ENCODE measurements at places on chromosomes 4 and X.
A peak's percentile ranks its signal among the peaks of the same experiment; 100 is the strongest.

- no peak for DNase-seq
Observed at GRCh38 chr4:157079441-157079840, 3.5 kb downstream of the GLRB start.

DNA sequence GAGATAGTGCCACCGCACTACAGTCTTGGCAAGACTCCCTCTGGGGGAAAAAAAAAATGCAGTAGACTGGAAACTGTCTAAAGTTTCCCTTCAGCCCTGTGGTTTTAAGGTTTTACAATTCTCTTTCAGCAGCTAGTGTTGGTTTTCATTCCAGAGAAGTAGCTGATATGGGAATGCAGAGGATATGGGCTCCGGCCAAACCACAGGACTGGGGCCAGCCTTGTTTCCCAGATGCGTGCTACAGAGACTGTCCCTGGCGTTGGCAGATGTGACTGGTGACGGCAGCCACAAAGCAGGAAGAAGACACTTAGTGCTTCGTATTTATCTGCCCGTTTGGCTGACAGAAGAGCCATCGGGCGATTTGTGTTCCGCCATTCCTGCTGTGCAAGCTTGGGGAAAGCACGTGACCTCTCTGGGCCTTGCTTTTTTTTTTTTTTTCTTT, 43.2 kb downstream of the ZBTB49 start:
- DNase-seq: no peak

- no peak for DNase-seq
Observed at GRCh38 chr4:24650849-24651640, 66.7 kb upstream of the DHX15 start.

DNA sequence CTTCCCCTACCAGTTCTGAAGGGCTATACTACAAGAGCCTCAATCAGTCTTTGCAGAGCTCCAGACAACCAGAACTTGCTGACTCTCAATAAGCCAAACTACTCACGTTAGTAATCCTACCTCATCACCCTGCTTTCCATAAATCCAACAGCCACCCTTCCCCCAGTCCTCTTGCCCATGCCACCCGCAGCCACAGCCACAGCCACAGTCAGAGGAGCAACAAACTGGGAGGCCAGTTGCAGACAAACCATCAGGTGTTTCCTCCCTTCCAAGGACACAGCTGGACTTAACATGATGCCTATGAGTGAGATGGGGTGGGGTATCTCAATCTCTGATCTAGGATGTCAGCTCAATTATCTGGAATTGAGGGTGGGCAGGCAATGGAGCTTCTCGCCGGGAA, 1.0 kb downstream of the GABRA3 start:
- DNase-seq: no peak

DNA sequence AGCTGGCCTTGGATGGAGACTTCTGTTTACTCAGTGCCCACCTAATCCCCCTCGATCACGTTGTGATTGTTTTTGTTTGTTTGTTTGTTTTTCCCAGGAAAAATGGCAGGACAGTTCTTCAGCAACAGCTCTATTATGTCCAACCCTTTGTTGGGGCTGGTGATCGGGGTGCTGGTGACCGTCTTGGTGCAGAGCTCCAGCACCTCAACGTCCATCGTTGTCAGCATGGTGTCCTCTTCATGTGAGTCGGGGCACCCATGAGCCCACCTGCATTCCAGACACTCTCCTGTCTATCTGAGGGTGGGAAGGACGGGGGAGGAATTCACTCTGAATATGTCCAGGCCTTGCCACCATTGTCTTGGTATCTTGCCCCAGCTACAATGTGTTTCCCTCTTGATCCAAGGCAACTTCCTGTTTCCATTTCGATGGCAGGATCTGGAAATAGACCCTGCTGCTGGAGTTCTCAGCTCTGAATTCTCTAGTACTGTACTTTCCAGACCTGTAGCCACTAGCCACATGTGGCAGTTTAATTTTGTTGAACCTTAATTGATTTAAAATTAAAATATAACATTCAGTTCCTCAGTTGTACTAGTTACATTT, 10.5 kb downstream of the SLC34A2 start:
- no peak for DNase-seq

- DNase-seq: no peak
Observed at GRCh38 chrX:69555481-69556041, 51.4 kb downstream of the NALF2 start.

DNA sequence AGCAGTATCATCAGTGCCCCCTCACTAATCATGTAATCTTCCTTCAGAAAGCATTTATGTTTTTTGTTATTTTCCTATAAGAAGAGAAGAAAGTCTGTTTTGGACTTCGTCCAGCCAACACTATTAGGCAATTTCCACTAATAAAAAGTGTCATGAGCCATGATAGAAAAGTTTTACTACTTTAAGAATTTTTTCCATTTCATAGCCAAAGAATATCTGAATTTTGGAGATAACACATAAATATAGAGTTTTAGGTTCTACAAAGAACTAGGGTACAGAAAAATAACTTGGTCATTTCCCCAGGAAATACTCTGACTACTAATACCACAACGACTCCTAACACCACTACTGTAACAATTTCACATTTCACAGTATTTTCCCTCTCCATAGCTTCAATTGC, 41.8 kb upstream of the VEGFC start:
- no peak for DNase-seq

DNA sequence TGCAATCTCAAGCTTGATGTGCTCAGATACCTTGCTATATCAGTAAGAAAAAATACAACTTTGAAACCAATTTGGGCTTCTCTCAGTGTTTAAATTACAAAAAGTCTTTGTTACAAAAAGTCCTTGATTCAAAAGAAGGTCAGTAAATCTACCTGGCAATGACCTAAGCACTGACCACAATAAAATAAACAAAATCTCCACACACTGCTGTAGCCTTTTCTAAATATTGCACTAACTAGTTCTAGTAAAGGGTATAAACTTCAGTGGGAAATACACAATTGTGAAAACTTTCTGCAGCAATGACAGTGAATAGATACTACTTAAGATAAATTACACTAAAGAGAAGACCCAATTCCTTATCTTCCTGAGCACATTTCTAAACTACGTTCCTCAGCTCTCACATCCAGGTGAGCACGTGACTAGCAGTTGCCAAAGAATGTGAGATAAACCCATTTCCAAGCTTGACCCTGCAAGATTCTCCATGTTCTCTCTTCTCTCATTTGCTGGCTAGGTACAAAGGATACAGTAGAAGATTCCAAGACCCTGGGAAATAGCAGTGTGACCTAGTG, 81.4 kb upstream of the GPR34 start:
- no peak for DNase-seq

DNA sequence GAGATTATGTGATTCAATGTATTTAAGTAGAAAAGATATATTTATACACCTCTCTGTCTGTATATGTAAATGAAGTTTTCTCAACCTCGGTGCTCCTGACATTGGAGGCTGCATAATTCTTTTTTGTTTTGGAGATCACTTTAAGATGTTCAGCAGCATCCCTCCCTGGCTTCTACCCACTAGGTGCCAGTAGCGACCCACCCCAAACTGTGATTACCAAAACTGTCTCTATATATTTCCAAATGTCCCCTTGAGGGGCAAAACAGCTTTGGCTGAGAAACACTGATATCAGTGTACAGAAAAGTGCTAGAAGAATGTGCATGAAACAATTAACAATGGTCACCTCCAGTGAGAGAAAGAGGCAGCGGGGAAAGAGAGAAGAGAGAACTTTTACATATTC, 51.2 kb downstream of the DCX start:
- no peak for DNase-seq

DNA sequence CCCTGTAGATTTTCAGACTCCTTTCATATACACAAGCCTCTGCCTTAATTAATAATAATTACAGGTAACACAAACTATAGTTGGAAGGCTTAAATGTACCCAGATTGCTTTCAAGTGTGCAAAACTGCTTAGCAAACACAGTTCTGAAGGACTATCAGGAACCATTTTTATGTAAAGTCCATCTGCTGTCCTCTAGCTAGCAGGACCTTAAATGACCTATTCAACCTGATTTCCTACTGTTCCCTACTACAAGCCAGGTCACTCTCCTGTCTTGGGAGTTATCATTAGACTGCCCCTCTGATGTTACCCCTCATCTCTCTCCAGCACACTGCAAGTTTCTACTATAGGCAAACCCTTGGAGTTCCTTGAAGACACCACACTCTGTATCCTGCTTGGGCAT, 157.3 kb downstream of the GBA3 start:
- no peak for DNase-seq

DNA sequence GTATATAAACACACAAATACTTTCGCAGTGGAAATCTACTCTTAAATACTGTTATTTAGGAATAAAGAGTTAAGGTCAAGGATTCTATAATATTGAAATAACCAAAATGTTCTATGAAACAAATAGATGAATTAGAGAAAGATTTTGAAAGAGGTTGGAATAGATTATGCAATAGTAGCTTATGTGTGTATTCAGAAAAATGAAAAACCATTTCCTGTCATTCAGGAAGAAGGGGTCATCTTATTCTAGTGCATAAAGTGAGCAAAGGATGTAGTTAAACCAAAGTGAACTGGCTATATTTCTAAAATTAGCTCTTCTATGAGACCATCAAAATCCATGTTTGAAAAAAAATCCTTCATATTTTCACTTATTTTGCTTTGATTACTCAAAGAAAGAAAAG, 30.0 kb upstream of the MYOZ2 start:
- no peak for DNase-seq

DNA sequence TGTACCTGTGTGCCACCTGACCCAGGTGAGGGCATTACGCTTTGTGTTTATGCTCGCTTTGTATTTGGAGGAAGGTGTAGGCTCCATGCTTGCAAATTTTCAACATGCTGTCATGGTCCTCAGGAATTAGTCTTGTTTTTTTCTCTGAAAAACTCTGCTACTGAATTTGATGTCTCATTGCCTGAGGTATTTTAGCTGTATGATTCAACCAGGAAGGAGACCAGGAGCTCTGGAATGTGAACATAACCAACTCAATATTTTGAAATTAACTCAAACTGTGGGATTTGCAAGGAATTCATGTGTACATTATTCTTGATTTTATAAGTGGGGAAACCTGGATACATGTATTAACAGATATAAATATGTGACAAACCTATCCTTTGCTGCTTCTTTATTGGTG, 134.1 kb downstream of the SLC4A4 start:
- no peak for DNase-seq

GRCh38 chr4:157128395-157128794, 52.4 kb downstream of the GLRB start:
- DNase-seq: no peak

GRCh38 chr4:33725861-33726260, 2518.5 kb downstream of the ARAP2 start:
- DNase-seq: no peak

GRCh38 chr4:117434424-117434823, 349.0 kb upstream of the TRAM1L1 start:
- DNase-seq: no peak

DNA sequence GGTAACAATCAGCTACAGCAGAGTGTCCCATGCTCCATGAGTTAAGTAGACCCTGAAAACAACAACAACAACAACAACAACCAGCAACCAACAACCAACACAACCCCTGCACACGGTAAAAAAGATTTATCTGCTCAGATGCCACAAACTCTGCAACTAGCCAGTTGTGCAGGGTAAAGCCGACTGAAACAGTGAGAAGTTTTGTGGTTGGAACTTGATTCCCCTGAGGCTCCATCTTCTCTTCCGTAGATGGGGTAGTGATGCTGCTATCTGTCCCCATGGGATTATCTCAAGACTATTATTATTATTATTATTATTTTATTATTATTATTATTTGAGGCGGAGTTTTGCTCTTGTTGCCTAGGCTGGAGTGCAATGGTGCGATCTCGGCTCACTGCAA, 50.6 kb upstream of the RAPGEF2 start:
- peak; percentile 45 for DNase-seq

GRCh38 chrX:7389576-7389975, 241.6 kb upstream of the PUDP start:
- no peak for DNase-seq

Data from memory B cell (primary cell).